ENCODE measurements at places on chromosomes 3 and 15. TPM values are rescaled to one million over a fixed set of nuclear protein-coding genes. Genes with fewer than 3 reads are reported as not detected.

Gene TMEM115
- total RNA-seq = 70.6 TPM

Gene KIF15
- 0.84 TPM for total RNA-seq

Gene GP5
- total RNA-seq = not detected

Gene CPOX
- total RNA-seq = 11.0 TPM

Gene DNAH1
- 24.9 TPM for total RNA-seq

Gene LARP6
- total RNA-seq = 105 TPM

Gene LSAMP
- total RNA-seq = 3.3 TPM

Gene EPHB3
- 1.8 TPM for total RNA-seq

Gene IGSF10
- total RNA-seq = 10.3 TPM

Gene NTRK3
- 3.5 TPM for total RNA-seq

Gene NRG4
- total RNA-seq = 7.5 TPM

Gene TTLL13
- not detected for total RNA-seq

Gene FHIT
- total RNA-seq = 3.6 TPM

Gene HESX1
- not detected for total RNA-seq

Gene DMXL2
- 47.5 TPM for total RNA-seq

Gene HES1
- total RNA-seq = 12.0 TPM

Gene RNF7
- total RNA-seq = 81.7 TPM

Gene PEX11A
- 23.8 TPM for total RNA-seq

Gene ISLR
- 57.8 TPM for total RNA-seq

All from omental fat pad (tissue), 4 donors.